NCI-H1930 (cell line): ENCODE measurements at places on chromosomes 12 and 14.

GRCh38 chr14:83697099-83697498, 1832.8 kb upstream of the FLRT2 start:
- DNase-seq, result no peak

- no peak for DNase-seq
Measured at GRCh38 chr12:121159467-121160307, 27.0 kb downstream of the P2RX7 start.

DNA sequence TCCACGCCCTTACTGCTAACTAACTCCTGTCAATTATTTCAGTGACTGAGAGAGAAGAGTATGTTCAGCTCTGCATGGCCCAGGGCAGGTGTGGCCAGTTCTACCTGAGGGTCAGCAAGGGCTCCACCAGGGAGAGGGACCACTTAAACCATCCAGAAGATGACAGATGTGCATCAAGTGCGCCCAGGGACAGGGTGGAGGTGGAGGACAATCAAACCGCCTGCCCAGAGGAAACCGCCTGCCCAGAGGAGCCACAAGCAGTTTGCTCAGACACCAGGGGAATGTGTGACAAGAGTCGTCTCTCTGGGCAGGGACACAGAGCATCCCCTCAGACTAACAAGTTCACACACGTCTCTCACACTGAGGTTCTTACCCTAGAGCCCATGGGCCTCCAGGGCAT, 14.5 kb downstream of the DPF3 start:
- no peak for DNase-seq

GRCh38 chr14:68942296-68943035, 36.6 kb downstream of the ACTN1 start:
- DNase-seq, result no peak

DNA sequence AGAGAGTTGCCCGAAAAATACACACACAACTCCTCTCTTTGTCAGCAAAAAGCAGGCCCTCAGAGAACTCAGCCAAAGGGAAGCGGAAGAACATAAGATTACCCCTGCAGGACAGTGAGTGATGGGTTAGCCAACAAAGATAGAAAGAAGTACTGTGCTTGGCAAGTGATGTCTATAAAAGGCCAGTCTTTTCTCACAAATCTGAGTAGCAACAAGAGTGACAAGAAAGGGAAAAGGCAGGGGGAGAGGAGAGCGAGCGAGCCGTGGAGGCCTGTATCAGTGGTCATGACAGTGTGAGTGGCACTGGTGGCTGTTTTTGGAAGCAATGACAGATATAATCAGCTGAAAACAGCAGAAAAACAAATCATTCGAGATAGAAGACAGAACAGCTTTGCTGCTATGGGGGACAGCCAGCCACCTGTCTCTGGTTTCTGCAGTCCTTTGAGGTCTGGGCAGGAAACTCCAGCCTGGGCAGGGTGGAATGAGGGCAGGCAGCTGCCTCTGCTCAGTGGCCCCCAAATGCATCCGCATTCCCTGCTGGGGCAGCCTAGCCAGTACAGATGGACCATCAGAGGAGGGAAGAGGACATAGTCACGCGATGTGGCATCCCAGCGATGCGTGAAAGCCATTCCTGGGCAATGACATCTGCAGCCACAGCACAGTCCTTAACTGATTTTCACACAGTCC, 74.7 kb downstream of the TRIM9 start:
- no peak for DNase-seq

DNA sequence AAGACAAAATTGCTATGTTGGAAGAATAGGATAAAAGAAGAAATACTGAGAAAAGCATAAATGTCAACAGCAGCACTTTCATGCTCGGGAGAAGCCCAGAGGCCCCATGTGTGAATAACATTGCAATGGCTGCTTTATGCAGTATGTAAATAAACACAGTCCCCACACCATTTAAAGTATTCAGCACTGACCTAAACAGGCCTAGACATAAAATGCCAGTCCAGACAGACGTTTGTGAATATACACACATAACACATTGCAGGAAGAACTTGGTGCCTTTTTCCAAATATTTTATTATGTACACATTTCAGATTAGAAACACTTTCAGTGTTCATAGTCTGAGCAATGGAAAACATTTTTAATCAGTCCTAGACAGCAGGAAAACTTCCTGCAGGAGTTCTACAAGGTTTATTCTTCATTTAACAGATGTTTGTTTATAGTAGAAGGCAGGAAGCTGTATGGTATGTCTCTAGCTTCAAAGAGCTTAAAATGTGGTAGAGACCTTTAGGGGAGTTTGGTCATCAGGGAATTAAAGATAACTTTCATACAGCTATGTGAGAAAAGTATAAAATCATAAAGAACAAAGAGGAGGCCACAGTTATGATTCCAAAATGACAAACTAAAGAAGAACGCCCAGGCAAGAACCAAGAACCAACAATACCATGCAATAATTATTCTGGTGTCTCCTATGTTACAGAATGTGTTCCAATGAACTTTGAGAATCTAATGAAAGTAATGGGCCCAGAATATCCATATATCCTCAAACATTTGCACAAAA, 30.6 kb upstream of the SLC38A2 start:
- DNase-seq, result no peak

GRCh38 chr12:116116650-116117424, 160.7 kb downstream of the MED13L start:
- no peak for DNase-seq

- DNase-seq, result no peak
Measured at GRCh38 chr12:53103860-53104305, 597 bp downstream of the SOAT2 start.

DNA sequence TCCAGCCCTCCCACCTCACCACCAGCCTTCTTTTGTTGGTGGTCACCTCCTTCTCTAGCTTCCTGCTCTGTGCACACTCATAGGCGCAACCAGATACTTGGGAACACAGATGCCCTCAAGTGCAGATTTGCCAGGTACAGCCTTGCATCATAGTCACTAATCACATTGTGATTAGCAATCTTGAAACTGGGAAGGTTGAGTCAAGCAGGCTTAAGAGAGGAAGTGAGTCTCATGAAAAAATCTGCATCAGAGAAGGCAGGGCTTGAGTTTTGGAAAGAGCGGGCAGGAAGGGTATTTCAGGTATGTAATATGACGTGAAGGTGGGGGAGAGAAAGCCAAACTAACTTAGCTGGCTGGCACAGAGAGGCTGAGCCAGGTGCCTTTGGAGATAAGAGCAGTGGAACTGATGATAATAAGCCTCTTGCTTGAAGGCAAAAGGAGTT, 2.7 kb upstream of the RABGGTA start:
- no peak for DNase-seq

GRCh38 chr14:57865403-57866198, at the start of gene SLC35F4:
SLC35F4 (minus strand) TSS chr14:57866092.
- DNase-seq, result peak; percentile 60

DNA sequence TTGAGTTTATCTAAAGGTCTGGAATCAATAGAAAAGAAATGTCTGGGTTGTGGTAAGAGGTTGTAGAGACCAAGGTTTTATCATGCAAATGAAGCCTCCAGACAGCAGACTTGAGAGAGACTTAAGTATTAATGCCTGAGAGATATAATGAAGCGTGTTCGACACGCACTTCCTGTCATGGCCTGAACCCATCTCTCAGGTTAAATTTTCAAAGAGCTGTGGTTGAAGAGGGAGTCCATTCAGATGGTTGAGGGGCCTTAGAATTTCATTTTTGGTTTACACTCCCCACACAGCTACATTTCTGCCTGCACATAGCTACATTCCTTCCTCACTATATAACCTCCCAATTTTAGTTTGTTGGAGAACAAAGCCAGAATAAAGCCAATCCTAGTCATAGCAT, 10.1 kb upstream of the CLEC12A start:
- no peak for DNase-seq

DNA sequence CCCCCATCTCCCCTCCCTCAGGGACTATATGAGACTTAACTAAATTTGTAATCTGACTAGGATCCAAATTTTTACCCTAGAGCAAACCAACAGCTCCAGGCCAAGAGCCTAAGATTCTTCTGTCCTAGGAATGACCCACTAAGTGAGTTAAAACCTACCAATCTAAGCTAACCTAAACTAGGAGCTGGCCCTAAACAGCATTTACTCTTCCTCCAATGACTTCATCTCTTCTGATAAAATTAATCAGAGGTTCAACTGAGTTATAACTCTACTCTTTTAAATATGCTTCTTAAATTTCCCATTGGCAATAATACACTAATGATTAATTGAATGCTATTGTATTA, 39.9 kb upstream of the TMPO start:
- DNase-seq, result no peak
